Temporal lobe (tissue), 4 donors: ENCODE measurements at places on chromosomes 5 and 9. TPM values are rescaled to one million over a fixed set of nuclear protein-coding genes. Genes with fewer than 3 reads are reported as not detected.

ARL14EPL gene
- not detected for total RNA-seq

TAF11L10 gene
- total RNA-seq, result not detected

TYRP1 gene
- total RNA-seq, result 0.49 TPM

CNTFR gene
- 15.0 TPM for total RNA-seq

FCN2 gene
- not detected for total RNA-seq

TMC1 gene
- 0.25 TPM for total RNA-seq

SPATA31A7 gene
- total RNA-seq, result not detected

SMIM33 gene
- total RNA-seq, result not detected

MYOZ3 gene
- total RNA-seq, result 3.9 TPM

CDX1 gene
- not detected for total RNA-seq

UBAC1 gene
- 24.6 TPM for total RNA-seq
